ENCODE measurements at places on chromosomes 16 and 17. TPM values are rescaled to one million over a fixed set of nuclear protein-coding genes. Genes with fewer than 3 reads are reported as not detected.

DNA sequence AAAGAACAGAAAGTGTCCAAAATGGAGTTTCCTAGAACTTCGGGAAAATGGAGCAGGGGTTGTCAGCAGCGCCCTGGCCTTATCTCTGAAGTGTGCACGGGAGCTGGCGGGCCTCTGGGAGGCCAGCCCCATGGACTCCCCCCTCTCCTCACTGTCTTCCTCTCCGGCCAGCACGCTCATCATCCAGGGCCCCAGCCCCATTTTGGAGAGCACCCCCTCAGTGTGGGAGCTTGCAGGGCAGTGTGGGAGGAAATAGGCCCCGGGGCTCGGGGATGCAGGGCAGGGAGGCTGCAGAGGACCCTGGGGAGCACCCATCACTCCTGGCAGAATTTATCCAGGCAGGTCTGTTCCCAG is 4.9 kb upstream of the PABPN1L start:
- no peak for DNase-seq

DNA sequence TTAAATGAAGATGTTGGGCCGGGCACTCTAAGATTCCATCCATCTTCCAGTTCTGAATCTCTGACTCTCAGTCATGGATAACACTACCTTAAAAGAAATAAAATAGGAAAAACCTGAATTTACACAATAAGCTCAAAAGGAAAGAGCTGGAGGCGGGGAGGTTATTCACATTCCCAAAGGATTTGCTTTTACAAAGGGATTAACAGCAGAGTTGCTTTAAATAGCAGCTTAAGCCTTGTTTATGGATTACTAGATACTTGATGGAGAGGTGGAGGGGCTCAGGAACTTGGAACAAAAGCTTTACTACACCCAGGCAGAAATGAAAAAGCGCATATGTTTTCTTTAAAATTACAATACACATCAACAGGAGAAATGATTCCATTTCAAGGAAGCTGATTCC is 84.5 kb downstream of the XYLT1 start:
- peak; percentile 23 for DNase-seq

DNA sequence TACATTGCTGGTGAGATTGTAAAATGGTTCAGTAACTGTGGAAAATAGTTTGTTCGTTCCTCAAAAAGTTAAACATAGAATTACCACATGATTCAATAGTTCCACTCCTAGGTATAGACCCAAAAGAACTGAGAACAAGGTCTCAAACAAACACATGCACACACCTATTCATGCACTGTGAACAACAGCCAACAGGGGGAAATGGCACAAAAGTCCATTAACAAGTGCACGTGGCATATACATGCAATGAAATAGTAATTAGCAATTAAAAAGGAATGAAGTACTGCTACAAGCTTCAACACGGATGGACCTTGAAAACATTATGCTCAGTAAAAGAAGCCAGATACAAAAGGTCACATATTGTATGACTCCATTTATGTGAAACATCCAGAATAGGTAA is 23.8 kb downstream of the SDK2 start:
- DNase-seq = no peak

DNA sequence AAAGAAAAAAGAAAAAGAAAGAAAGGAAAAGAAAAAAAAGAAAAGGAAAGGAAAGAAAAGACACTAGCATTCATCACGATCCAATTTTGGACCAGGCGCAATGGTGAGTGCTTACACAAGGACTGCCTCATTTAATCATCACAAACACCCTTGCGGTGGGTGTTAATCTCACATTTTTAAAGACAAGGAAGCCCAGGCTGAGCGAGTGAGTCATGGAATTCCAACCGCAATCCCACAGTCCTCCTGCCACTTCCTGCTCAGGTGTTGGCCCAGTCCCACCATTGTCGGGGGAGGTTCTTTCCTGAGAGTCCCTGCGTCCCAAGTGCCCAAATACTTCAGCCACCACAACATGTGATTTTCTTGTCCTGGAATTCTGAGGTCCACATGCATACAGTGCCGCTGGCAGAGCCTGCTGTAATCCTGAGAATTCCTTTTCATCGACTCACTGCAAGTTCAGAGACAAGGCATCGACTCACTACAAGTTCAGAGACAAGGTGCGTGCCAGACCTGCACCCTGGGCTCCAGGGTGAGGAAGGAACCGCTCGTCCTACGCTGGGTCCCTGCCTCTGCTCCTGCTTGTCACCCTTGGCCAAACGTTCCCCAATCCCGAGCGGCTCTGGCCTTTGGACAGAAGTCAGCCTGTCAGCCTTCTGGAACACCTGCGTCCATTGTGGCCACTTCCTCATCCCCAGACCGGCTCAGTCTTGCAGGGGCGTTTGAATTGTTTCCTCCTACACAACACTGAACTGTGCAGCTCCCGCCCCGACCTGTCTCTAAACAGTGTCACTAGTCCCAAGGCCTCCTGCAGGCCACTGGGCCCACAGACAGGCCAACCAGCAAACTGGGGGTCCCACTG is 5.8 kb downstream of the ZG16B start:
- peak; percentile 83 for DNase-seq

DNA sequence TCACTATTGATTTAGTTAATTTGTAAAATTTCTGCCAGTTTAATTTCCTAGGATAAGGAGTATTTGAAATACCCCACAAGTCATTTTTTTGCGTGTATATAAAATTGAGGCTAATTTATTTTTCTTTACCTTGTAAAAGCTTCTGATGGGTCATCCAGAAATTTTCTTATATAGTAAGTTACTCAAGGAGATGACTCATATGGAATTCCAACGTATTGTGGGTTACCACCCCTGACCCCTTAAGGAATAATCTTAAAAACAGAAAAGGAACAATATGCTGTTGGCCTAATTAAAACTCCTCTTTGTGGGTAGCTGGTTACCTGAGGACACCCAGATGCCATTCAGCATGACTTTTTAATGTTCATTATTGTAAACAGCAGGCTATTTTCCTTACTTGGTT is 13.6 kb downstream of the HEATR6 start:
- DNase-seq = peak; percentile 25

DNA sequence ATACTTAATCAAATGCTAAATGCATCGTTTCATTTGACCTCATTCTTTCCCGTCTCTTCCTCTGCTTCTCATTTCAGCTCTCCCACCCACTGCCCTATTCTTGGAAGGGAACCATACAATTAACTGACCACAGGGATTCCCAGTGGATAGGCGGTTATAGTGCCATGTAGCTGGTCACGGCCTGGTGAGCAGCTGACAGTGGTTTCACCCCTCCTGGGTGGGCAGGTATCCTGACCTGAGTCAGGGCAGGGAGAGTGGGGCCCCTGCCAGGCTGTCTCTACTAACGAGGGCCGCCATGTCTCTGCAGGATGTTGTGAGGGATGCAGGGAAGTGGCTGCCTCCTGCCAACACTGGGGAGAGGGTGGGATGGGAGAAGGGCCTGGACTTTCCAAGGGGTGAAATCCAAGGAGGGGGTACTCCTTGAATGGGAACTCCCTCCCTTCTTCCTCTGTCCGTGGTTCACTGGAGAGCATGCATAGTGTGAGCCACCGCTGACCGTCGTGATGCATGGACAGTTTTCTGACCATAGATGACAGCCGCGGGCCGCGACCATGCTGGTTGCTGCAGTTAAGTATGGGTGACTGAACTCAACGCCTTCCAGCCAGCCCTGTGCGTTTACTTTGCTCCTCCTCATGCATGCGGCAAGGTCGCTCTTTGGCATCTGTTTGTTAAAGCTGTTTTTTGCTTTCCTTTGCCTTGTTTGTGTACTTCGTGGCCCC is 95.9 kb downstream of the RPTOR start:
- DNase-seq = no peak

DNA sequence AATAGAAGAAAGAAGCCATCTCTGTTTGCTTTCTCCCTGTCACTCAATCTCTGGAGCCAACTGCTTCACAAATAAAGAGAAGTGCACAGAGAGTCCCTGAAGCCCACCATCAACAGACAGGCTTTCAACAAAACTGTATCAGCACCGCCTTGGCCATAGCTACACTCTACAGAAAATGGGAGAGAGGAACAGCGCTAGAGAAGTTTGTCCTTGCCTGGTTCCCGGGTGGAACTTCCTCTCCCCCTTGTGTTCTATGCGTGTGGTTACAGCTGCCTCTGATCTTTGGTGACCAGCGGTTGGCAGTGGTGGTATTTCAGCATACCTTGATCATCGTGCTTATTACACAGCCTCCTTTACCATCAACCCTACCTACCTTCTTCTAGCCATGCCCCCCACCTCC is 91.4 kb upstream of the CCL2 start:
- DNase-seq = peak; percentile 16

GRCh38 chr17:69075823-69076222 is 15.1 kb upstream of the ABCA9 start:
- DNase-seq = no peak

- no peak for DNase-seq
Observed at GRCh38 chr17:32298298-32298697, 32.7 kb downstream of the RHBDL3 start.

DNA sequence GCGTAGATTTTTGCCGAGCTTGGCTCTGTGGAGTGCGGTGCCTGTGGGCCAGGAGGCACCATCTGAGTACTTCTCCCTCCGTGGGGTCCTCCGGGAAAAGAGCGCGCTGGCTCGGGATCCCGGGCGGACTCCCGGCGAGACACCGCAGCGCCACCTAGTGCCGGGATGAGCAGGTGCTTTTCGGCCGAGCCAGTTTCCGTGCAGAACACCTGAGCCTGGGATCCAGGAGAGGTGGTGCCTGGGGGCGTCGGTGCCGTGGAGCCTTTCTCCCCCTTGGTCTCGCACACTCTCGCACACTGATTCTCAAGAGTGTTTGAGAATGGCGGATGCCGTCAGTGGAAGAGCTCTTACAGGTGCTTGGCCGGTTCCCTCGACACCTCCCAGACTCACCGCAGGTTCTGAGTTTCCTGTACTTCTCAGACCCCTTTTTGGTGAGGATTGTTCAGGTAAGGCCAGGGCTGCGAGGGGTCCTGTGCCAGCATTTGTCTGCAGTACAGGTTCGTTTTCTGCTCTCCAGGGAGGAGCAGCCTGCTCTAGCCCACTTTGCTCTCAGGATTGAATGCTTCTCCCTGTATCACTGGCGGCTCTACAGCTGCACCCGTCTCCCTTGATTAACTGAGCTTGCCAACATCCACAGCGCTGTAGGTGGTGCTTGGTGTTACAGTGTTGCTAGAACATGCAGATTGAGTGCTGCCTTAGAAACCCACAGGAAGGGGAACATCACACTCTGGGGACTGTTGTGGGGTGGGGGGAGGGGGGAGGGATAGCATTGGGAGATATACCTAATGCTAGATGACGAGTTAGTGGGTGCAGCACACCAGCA is 23.3 kb downstream of the TBCD start:
- peak; percentile 73 for DNase-seq

DNA sequence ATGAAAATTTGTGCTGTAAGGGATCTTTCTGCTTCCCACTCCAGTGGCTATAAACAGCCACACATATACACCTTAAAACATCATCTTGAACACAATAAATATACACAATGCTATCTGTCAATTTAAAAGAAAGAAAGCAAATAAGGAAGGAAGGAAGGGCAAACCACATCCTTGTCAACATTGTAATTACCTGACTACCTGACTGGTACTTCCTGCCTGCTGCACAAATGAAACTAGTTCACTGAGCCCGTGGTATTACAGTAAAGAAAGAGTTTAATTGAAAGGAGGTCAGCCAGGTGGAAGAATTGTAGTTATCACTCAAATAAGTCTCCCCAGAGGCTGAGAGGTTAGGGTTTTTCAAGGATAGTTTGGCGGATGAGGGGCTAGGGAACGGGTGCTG is 344.4 kb upstream of the ASIC2 start:
- DNase-seq = no peak

GRCh38 chr17:7709031-7709430 is 4.0 kb downstream of the EFNB3 start:
- no peak for DNase-seq

GRCh38 chr17:48352630-48353029 is 77.4 kb downstream of the SKAP1 start:
- no peak for DNase-seq

DNA sequence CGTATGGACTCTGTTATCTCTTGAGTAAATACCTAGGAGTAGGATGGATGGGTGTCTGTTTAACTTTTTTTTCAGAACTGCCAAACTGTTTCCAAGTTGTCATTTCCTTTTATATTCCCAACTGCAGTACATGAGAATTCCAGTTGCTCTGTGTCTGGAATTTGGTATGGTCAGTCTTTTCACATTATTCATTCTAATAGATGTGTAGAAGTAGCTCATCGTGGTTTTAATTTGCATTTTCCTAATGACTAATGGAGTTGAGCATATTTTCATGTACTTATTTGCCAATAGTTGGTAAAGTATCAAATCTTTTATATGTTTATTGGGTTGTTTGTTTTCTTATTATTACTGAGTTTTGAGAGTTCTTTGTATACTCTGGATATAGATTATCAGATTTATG is 27.0 kb downstream of the MRTFB start:
- DNase-seq = no peak

GRCh38 chr16:72884573-72884972 is 163.4 kb downstream of the ZFHX3 start:
- no peak for DNase-seq

GRCh38 chr17:33079201-33079600 is 87.6 kb downstream of the SPACA3 start:
- no peak for DNase-seq

DNA sequence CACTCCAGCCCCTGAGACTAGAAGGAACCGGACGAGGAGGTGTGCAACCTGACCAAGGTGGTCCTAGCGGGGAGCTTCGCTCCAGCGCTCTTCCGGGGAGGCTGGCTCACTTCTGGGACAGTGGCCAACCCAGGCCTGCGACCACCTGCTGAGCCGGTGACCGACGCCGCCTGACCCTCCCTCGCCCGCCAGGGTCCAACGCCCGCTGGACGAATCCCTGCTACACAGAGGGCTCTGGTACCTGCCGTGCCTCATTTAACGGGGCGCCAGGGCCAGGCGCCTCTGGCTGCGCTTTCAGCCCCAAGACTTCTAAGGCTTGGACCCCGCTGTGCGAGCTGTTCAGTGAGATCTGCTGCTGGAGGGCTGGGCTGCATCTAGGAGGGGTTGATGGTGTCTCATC is 99.5 kb upstream of the KCNJ18 start:
- DNase-seq = no peak

- DNase-seq = no peak
Observed at GRCh38 chr16:11450136-11450535, 104.9 kb downstream of the RMI2 start.

- DNase-seq = peak; percentile 56
Observed at GRCh38 chr16:31455601-31456314, 3.5 kb upstream of the ARMC5 start.

- peak; percentile 78 for DNase-seq
Observed at GRCh38 chr16:4273858-4274311, 1.1 kb upstream of the TFAP4 start.

Gene CDYL2
- total RNA-seq = 30.6 TPM

Gene ZNF597
- total RNA-seq = 2.4 TPM

Gene ACSM2A
- under 0.01 TPM for total RNA-seq

Gene TNS4
- total RNA-seq = not detected

Gene ENPP7
- not detected for total RNA-seq

Gene ARHGAP23
- total RNA-seq = 104 TPM

Gene GLIS2
- 1.2 TPM for total RNA-seq

Gene EVPLL
- not detected for total RNA-seq

Gene ACAP1
- not detected for total RNA-seq

Gene C17orf75
- 19.6 TPM for total RNA-seq
